ENCODE measurements at places on chromosomes 6 and 20. TPM values are rescaled to one million over a fixed set of nuclear protein-coding genes. Genes with fewer than 3 reads are reported as not detected.

DNA sequence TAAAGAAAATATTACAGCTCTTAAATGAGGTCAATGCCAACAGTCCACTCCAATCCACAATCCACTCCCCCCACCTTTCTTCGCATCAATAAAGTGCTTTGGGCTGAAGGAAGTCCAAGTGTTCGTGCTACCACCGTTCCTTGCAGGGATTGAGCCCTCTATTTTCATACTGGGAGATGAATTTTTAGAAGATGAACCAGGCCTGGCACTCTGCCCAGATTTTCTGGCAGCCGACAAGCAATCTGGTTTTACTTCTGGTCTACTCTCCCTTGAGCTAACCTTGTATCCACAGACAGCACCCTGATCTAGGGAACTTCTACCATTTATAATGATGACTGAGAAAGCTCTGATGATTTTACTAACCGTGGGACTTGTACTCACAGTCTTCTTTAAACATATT is 72.3 kb downstream of the BTBD9 start:
- peak; percentile 41 for DNase-seq

Gene RIPOR2
- 2.9 TPM for total RNA-seq

Gene HCRTR2
- not detected for total RNA-seq

Gene GMPR
- 2.0 TPM for total RNA-seq

- DNase-seq = no peak
These were observed 50.5 kb downstream of the HLA-A start for GRCh38 chr6:29992807-29993206.

Gene SCUBE3
- total RNA-seq = 0.14 TPM

Gene ENPP3
- 6.6 TPM for total RNA-seq

DNA sequence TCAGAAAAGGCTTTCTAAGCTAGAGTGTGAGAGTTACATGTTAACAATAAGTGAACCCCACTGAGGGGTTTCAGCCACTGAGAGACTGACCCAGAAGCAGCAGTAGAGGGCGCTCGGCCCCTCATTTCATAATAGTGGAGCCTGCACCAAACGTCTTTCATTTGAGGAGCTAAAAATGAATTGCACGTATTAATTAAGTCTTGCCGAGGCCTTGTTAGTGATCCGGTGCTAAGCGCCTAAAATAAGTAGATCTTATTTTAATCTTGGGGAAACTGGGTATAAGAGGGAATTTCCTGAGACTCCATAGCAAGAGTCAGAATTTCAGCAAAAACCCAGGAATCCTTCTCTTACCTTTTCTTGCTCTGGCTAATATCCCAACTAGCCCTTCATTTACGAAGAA is 209.7 kb downstream of the FARS2 start:
- no peak for DNase-seq

Gene DCDC2
- 2.6 TPM for total RNA-seq

- no peak for DNase-seq
These were observed 16.8 kb upstream of the KCNK16 start for GRCh38 chr6:39339096-39339867.

Gene TREML1
- total RNA-seq = 0.35 TPM

- DNase-seq = no peak
These were observed 33.8 kb upstream of the IGF2R start for GRCh38 chr6:159935065-159935464.

Gene DDO
- total RNA-seq = 2.6 TPM

- DNase-seq = no peak
These were observed 53.3 kb downstream of the SOD2 start for GRCh38 chr6:159639721-159640120.

Gene C6orf163
- total RNA-seq = 2.7 TPM

DNA sequence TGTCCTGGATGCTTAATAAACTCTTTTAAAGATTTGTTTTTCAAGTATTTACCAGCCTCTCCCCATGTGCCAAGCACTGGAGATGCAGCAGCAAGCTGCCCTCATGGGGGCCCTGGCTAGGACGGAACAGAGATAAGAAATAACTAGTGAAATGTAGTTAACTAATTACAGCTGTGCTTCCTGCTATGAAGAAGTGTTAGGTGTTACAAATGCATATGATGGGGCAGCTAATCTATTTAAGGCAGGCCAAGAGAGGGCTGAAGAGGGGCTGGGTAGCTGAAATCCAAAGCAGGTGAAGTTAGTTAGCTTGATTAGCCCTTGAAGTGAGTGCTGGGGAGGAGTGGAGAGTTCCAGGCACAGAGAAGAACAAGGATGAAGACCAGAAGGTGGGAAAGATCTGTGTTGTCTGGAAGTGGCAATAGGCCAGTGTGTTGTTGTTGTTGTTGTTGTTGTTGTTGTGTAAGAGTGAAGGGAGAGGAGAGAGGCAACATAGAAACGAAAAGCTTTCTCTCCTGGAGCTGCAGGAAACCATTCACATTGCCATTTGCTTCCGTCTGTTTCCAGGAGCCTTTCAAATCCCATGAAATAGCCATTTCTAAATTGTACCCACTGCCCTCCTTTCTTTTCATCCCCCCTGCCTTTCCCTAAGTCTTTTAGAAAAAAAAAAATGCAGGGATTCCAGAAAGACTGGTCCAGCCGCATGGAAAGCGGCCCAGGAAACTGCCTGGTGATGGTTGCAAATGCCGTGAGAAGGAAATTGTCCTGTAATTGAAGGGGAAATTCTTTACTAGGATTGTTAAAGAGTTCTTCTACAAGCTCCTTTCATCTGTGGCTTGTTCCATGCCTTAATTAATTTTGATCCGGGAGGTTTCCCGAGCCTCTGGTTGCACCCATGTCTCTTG is 119.6 kb downstream of the TFAP2C start:
- no peak for DNase-seq

Gene TCP11
- total RNA-seq = not detected

DNA sequence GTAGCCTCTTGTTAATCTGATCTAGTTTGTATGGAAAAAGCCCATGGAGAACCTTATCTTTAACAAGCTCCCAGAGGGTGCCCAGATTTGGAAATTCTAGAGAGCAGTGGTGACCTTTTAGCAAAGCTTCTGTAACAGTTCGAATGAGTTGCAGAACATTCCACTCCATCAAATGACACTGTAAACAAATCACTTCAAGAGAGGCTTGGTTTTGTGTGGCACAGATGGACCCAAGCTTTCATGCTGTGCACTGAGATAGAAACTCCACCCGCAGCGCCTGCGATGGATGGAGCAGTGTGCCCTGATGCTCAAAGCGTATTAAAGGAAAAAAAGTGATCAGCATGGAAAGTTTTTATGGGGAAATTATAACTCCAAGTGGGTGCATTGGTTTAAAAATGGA is 55.1 kb upstream of the ISM1 start:
- DNase-seq = no peak

Gene ELOVL4
- 2.8 TPM for total RNA-seq

Gene OR2H2
- total RNA-seq = not detected

DNA sequence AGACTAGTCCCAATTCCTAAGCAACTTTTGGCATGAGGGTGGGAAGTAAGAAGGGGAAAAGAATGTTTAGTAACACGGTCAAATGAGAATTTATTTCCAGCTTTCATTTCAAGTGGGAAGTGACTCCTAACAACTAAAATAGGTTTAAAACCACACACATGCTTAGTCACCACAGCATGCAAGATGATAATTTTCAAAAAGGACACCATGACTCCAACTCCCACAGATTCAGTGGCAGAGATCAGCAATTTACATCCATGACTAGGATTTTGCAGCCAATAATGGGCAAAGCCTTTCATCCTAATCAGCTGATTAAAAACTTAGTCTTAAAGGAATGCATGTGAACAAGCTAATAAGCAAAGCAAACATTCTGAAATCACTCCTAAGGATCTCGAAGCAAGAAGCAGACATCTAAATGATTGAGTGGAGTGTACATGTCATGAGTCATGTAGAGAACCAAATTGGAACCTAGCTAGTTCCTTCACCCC is 48.1 kb upstream of the GCLC start:
- DNase-seq = no peak

DNA sequence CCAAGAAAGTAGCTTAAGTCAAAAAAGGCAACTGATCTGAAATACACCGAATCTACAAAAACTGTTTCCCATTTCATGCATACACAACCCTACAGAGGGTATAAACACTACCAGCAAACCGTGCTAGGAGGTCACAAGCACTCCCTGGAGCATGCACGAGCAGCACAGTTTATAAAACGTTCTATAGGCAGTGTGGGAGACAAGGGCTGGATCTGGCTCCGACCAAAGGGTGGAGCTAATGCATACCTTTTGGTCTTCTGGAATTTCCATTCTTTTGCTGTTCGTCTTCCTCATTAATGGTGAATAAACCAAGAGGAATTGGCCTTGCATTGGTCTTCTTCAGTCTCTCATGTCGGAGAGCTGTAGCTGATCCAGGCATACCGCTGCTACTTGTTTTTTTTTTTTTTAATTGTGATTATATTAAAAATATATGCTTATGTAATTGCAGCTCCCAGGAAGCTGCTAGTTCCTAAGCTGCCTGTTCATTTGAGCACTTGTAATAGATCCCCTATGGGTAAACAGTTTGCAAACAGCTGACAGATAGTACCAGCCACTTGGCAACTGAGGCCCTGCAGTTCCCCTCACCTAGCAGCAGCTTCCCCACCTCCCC is 24.5 kb downstream of the MAP7 start:
- no peak for DNase-seq

Gene LPIN3
- 73.3 TPM for total RNA-seq

Gene PDE7B
- total RNA-seq = 2.2 TPM

- no peak for DNase-seq
These were observed 71.8 kb upstream of the NOX3 start for GRCh38 chr6:155527443-155527842.

DNA sequence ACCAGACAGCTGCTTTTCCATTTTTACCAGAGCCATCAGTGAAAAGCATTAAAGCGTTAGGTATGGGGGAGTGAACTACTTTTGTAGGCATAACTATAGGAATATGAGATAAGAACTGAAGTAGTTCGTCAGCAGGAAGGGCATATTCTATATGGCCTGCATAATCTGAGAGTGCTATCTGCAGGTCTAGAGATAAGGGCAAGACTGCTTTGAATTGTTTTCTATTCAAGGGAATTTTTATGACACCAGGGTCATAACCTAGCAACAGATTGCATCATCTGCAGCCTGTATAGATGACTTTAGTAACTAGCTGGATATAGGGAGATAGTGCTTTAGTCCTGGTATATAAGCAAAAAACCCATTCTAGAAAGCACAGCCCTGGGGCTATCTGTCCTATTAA is 437.3 kb upstream of the HTR1E start:
- DNase-seq = no peak

Gene ZNF512B
- 1.8 TPM for total RNA-seq

Measured in mucosa of descending colon (tissue), 3 donors.